ENCODE measurements at places on chromosomes 13 and 19.
A peak's percentile ranks its signal among the peaks of the same experiment; 100 is the strongest.

DNA sequence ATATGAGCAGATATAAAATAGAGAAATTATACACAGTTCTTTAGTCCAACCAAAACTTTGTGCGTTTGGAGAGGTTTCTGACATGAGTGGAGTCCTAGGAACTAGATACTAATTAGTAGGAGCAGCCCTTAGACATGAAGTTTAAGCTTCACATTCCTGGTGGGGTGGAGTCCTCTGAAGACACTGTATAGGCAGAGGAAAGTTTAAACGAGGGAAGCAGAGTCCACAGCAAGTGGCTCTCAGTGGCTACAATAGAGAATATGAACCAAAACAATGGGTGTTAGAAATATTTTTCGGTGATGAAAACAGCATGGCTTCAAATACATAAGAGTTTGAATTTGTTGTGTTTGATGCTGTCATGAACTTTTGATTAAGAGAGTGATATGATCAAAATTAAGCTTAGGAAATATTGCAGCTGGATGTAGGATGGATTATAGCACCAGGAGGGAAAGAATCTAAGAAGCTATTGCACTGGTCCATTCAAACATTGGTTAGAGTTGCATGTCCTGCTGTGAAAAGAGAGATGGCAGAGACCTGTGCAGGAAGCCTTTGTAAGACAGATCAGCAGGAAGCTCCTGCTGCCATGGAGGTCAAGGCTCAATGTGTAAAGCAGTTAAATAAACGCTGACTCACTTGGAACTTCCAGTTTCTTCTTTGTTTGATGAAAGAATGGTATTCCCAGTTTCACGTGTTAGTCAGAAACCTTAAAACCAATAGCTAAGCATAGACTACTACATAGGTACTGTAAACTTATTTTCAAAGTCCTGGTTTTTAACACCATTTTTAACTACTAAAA lies 175.2 kb downstream of the TDRD3 start:
- no peak for DNase-seq

DNA sequence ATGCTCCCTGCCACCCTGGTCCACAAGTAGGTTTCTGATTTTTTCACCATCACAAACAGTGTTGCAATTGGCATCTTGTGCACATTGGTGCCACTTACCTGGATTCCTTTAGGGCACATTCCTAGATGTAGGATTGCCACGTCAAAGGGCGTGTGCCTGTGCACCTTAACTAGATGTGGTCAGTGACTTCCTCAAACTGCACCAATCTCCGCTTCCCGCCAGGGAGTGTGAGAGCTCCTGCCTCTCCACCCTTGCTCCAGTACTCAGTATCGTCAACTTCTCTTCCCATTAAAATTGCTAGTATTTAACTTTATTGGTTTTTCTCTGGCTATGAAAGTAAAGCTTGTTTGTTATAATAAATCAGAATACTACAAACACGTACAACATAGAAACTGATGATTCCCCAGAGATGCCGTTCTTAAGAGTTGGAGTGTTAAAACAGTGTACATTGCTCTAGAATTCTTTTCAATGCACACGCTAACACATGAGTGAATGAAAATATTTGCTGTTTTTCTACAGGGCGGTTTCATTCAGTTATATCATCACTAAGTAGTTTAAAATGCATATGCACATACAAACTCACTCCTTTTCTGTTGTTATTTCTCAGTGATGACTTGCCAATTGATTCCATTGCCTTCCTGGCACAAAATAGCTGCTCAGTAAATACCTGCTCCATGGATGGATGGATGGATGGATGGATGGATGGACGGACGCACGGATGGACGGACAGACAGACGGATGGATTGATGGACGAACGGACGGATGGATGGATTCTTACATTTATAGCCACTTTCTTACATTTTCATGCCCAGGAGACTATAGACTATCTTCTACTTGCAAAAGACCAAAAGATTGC lies 23.4 kb downstream of the CCNE1 start:
- DNase-seq = no peak

GRCh38 chr19:5961969-5962945 lies 15.7 kb downstream of the RANBP3 start:
- DNase-seq = peak; percentile 45

DNA sequence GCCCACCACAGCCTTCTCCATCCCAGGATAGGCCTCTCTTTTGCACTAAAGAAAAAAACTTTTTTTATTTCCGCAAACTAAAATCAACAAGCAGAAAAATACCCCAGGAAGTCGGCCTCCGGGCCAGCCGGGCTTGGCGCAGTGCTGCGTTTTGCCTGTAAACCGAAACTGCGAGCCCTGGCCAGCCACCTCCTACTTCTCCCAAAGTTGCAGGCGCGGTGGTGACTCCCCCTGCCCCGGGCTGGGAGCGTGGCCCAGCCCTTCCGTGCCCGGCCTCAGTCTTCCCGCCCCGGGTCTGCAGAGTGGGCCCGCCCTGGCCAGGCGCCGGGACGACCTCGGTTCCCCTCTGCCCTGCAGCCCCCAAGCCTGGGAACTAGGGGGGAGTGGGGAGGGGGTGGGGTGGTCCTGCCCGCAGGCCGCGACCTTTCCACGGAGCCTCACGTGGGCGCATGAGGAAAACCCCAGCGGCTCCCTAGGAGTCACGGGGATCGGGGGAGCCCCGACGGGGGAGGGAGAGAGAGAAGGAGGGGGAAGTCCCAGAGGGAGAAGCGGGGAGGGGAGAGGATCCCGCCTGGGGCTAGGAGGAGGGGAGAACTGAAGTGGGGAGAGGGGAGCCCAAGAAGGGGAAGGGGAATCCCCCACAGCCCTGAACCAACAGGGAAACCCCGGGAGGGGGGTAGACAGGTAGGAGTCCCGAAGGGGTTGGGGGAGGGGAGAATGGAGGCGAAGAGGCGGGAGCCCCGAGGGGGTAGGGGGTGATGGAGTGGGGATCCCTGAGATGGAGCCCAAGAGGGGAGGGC lies 3.0 kb downstream of the GADD45B start:
- DNase-seq = no peak

GRCh38 chr19:31254180-31254551 lies 95.1 kb downstream of the TSHZ3 start:
- DNase-seq = no peak

- no peak for DNase-seq
These were observed 779.6 kb downstream of the DIAPH3 start for GRCh38 chr13:59384154-59384553.

- DNase-seq = no peak
These were observed 64.9 kb downstream of the EDNRB start for GRCh38 chr13:77853703-77854102.

DNA sequence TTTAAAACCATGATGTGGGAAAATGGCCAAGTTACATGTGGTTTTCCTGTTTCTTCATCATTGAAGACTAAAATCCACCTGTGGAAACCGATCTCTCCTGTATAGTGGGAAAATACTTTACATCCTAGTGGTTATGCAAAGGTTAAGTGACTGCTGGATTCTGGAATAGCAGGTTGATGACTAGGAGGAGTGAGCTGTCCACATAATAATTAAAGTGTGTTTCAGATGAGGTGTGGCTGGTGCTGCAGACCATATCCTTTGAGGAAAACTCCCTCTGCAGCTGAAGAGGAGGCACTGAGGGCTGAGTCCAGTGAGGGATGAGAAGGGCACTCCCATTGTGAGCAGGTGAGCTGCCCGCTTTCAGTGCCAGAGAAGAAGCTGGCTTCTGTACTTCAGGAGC lies 43.2 kb downstream of the DCLK1 start:
- no peak for DNase-seq

- no peak for DNase-seq
These were observed 2564.3 kb upstream of the PCDH20 start for GRCh38 chr13:63979951-63980350.

- DNase-seq = no peak
These were observed 34.2 kb upstream of the MAP3K10 start for GRCh38 chr19:40157059-40157458.

DNA sequence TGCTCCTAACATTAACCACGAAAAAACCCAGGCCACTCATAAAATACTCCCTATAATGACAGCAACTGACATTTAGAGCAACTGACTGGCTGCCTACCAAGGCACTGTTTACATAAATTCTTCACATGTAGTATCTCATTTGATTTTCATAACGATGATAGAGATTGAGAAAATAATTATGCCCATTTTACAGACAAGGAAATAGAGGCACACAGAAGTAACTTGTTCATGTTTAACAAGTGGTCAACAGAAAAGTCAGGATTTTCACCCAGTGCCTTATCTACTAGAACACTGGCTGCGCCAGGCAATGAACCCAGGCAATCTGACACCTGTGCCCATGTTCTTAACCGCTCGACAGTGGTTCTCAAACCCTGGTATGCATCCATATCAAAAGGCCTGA lies 6.3 kb downstream of the ZNF45 start:
- no peak for DNase-seq

- peak; percentile 9 for DNase-seq
These were observed 1.0 kb downstream of the CLPP start for GRCh38 chr19:6362351-6362801.

All from stimulated activated CD4-positive, alpha-beta T cell treated with anti-CD3 and anti-CD28 coated beads, Interleukin-15, amount 100 ng/mL, for 48 hours (primary cell).